Astrocyte of the hippocampus (primary cell): ENCODE measurements at places on chromosomes 2 and 18.

GRCh38 chr2:72891091-72891818 is 4.0 kb downstream of the SPR start:
- DNase-seq = no peak

DNA sequence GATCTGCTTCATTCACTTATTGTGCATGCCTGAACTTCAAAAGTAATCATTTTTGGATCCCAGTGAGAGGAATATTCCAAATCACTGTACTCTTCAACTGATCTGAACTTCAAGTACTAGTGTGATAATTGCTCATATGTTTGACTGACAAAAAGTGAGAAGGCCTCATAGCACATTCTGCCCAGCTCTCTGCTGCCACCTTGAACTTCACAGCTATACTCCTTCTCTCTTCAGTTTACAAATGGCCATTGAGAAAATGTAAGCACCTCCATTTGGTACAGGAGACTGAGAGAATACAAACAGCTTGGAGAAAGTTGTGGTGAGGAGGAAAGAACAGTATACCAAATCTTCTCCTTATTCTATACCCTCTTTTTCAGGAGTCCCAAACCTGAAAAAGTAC is 946.0 kb upstream of the CHAC2 start:
- peak; percentile 1 for DNase-seq

DNA sequence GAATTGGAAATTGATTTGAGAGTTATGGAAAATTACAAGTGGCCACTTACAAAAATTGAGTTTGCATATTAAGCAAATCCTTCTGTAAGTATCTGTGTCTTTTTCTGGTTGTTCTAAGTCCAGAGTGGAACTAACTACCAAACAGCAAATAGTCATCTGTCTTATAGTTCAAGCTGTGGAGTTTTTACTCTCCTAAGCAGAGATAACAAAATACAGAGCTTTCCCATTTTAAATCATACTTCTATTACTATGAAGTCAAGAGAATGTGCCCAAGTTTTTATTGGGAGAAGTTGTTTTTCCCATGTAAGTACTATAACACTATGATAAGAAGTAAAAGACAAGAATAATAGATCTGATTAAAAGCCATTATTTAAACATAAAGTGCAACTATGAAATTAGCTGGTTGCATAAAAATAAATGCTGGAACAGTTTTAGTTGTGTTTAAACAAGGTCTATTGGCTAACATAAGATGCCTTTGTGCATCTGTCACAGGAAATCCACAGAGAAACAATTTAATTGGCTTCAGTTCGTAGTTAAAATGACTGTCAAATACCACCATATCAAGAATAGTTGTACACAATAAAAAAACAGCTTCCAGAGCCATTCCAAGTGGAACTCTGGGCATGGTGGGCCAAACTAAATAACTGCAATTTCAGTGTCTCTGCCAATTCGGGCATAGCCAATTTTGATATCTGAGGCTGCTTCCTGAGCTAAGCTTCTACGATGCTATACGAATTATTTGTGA is 1467.4 kb upstream of the NXPH2 start:
- DNase-seq = peak; percentile 43

- DNase-seq = no peak
These were observed 20.8 kb upstream of the TNP1 start for GRCh38 chr2:216880509-216881184.

GRCh38 chr18:37396971-37397720 is 168.5 kb downstream of the CELF4 start:
- peak; percentile 26 for DNase-seq

GRCh38 chr2:237872178-237872887 is 12.9 kb downstream of the RAMP1 start:
- DNase-seq = no peak
